Osteoblast (primary cell): ENCODE measurements at places on chromosomes 3 and 15. TPM values are rescaled to one million over a fixed set of nuclear protein-coding genes. Genes with fewer than 3 reads are reported as not detected.

Gene SPESP1
- 2.9 TPM in 2 replicates for total RNA-seq

Gene EFCC1
- total RNA-seq = not detected in 2 replicates

Gene IGSF11
- total RNA-seq = under 0.01 and 0.36 TPM in 2 replicates

Gene TMEM108
- 0.29 and 0.36 TPM in 2 replicates for total RNA-seq

Gene RTP4
- total RNA-seq = 2.7 and 4.0 TPM in 2 replicates

Gene C2CD4B
- total RNA-seq = not detected in 2 replicates

Gene GPR62
- under 0.01 TPM in 1 of 2 replicates, not detected in the other for total RNA-seq

Gene ABI3BP
- 130 and 183 TPM in 2 replicates for total RNA-seq

Gene LIPC
- 1.1 and 2.7 TPM in 2 replicates for total RNA-seq

Gene EFHB
- 0.29 and 1.8 TPM in 2 replicates for total RNA-seq

Gene OXTR
- 2.5 and 6.2 TPM in 2 replicates for total RNA-seq

Gene PATL2
- total RNA-seq = 1.8 and 2.7 TPM in 2 replicates

Gene CCDC33
- total RNA-seq = 0.29 TPM in 1 of 2 replicates, not detected in the other

Gene USP50
- 1.1 and 1.8 TPM in 2 replicates for total RNA-seq

Gene PODXL2
- 0.36 and 0.59 TPM in 2 replicates for total RNA-seq

Gene BRPF1
- 14.1 and 14.5 TPM in 2 replicates for total RNA-seq

DNA sequence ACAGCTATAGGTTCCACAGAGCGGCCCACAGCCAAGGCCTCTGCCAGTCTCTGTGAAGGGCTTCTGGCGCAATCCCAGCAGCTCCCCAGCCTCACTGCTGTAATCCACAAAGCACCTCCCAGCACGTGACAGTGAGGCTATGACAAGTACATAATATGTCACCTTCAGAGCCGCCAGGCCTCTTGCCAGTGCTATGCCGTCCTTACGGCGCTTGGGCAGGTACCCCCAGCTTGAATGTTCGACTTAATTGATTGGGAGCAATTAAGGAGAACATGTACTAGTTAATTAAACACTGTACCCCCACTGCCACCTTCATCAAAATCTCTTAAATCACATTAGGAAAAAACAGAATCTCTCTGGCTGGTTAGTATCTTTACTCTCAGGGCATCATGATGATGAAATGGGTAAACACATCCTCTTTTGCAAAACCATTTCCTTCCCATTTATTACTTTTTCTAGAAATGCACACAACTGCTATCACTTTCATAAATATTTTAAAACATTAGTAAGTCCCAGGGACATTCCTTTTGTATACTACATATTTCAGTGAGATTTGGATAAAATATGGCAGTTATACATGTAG, 169.9 kb downstream of the XXYLT1 start:
- peak; percentile 95 for DNase-seq

- no peak for DNase-seq
These were observed 234.3 kb downstream of the GAP43 start for GRCh38 chr3:115857518-115858136.

- DNase-seq = no peak
These were observed 28.9 kb downstream of the PDE8A start for GRCh38 chr15:85010386-85011159.

GRCh38 chr15:64337761-64338160, 18.2 kb downstream of the CSNK1G1 start:
- DNase-seq = no peak

DNA sequence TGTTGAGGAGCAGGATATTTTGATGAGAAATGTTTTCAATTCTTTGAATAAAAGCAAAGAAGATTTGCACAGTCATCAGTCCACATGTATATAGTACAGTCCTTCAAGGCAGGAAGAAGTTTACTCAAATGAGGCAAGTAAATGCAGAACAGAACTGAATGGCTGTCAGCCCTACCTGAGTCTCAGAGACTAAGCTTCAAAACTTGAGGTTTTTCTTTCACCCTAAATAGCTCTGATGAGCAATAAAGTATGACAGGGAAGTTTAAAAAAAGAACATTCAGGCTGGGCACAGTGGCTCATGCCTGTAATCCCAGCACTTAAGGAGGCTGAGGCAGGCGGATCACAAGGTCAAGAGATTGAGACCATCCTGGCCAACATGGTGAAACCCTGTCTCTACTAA, 232.5 kb downstream of the SUCLG2 start:
- DNase-seq = no peak

DNA sequence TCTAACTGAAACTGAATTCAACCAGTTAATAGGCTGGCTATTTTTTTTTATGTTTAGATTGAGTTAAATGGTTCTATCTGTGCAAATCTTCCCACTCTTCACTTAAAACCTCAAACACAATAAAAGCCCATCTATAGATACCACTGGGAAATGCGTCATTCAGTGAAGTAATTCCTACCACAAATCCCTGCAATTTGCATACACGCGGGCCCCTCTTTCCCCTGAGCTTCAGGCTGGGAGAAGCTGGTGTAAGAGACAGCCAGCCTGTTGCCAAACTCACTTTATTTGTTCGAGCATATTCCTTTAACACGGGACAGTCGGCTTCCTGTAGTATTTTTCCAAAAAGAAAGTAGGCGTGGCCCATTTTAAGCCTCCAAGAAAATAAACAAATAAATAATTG, 26.0 kb upstream of the MCTP2 start:
- no peak for DNase-seq

GRCh38 chr15:90035095-90035839, 34.1 kb downstream of the ZNF710 start:
- DNase-seq = peak; percentile 47

- DNase-seq = no peak
These were observed 86.0 kb upstream of the MFGE8 start for GRCh38 chr15:88998980-88999713.

- DNase-seq = no peak
These were observed 141.3 kb downstream of the P2RY1 start for GRCh38 chr3:152976239-152976638.

DNA sequence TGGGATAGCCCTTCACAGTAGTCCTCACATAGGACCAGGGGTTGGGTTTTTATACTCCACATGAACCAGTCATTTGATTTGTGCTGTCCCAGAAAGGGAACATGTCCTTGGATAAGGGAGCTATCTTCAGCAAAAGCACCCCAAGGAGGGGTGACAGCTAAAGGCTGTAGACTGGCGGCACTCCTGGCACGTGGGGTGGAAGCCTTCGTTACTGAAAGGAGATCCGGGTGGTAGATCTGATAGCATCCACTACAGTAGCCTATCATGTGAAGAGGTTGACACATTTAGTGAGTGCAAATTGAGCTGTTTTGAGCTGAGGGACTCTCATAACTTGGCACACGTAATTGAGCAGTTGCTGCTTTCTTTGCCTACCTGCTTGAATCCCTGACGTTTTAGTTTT, 588.8 kb upstream of the GOLIM4 start:
- DNase-seq = no peak

GRCh38 chr3:43883729-43884396, 193.1 kb downstream of the ABHD5 start:
- DNase-seq = no peak

GRCh38 chr3:153343988-153344782, 182.2 kb downstream of the RAP2B start:
- DNase-seq = no peak

GRCh38 chr3:133734305-133734704, 11.9 kb upstream of the TF start:
- DNase-seq = no peak

- DNase-seq = no peak
These were observed 231.2 kb downstream of the MBNL1 start for GRCh38 chr3:152499791-152500385.

GRCh38 chr3:122331886-122332285, 6.8 kb downstream of the CSTA start:
- DNase-seq = no peak

GRCh38 chr3:160684368-160684740, 7.4 kb downstream of the ARL14 start:
- no peak for DNase-seq

GRCh38 chr15:85737061-85737460, 57.7 kb downstream of the KLHL25 start:
- no peak for DNase-seq

- peak; percentile 69 for DNase-seq
These were observed 22.6 kb downstream of the SH3BP5 start for GRCh38 chr3:15309662-15310335.

DNA sequence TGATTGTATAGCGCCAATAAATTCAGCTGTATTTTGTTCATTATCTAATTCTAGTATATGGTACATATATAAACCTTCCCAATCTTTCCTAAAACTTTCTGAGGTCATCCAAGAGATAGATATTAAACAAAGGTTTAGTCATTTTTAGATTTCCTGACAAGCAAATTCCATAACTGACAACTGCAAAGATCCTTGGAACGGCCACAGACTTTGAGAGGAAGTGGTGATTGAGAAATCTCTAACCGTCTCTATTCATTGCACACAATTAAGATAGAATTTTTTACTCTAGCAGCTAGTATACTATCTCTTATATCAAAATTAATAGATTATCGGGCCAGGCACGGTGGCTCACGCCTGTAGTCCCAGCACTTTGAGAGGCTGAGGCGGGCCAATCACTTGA, 4.7 kb downstream of the CSNK1G1 start:
- DNase-seq = peak; percentile 19

DNA sequence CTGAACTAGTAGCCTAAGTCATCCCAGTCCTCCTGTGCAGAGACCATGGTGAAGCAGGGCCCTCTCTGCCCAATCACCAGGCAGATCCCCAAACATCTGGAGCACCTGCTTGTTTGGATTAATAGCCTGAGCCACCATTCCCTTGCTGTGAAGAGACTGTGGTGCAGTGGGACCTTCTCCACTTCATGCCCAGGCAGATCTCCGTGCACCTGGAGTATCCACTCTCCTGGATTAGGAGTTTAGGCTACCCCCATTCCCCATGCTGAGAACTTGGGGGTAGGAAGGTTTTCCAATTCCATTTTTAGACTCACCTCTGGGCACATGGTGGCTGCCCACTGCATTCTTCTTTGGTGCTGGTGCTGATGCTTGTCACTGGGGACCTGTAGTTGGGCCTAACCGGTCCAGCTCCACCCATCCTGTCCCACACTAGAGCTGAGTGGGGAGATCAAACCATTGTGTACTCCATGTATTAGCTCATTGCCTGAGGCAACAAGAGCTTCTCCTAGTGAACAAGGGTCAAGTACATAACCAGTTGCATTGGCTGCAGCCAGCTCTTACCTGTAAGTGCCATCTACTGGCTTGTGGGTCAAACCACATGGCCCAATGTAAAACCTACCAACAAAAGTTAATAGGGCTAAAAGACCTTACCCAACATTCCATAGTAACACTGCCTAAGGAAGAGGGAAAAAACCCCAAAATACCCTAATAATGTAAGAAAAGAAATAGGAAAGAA, 382.5 kb upstream of the CBLB start:
- DNase-seq = peak; percentile 42

DNA sequence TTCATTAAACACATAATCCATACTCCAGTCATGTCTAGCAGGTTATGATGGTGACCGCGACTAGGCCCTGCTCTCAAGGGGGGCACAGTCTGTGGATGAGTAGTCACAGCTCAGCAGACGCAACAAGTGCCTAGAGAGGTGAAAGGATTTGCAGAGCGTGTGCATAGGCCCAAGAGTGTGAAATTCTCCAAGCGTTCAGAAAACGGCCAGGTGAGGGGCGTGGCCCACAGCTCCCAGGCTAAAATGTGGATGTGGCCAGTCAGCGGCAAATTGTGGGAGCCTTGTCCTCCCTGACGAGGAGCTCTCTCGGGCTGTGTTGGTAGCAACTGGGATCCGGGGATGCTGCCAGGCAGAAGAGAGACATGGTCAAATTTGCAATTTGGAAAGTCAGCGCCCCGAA, 46.4 kb upstream of the TSEN2 start:
- no peak for DNase-seq

DNA sequence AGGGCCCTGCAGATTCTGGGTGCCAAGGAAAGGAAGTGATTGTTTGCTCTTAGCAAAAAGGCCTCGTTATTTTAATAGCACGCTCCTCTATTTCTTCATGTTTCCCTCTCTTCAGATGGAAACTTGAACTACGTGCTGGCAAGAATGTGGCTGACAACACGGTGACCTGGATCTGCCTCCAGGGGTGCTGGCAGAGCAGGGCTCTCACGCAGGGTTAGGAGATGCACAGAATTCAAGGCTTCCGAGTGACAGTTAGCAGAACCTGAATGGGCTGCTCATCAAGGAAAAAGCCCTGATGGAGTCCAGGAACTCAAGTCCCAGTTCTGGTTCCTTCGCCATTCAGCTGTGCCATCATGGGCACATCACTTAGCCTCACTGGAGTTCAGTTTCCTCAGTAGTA, 22.7 kb downstream of the CYP19A1 start:
- no peak for DNase-seq

DNA sequence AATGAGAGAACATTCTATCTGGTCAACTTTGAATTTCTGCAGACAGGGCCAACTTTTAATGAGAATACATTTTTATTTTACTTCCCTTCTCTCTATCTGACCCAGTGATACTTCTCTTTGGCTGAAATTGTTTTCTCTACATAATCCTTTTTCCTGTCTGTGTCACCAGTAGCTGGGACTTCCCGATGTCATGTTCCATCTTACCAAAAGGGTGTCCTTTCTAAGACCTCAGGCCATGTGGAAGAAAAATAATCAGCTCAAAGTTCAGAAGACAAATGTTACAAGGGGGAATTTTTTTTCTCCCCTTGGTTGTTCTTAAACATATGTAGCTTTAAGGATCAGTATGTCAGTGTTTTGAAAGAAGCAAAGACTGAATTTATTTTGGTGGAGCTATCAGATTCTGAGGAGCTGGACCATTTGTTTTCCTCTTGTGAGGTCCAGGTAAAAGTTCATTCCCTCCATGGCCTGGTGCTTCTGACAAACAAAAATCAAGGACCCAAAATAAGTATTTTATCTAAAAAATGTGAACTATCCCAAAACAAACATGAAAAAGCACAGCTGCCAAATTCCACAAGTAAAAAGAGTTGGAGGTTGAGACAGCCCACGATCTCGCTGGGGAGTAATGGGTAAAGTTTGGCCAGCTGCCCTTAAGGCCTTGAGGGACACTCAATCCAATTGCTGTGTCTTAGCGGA, 859.4 kb upstream of the NR2F2 start:
- no peak for DNase-seq

GRCh38 chr3:89314454-89315098, 207.2 kb downstream of the EPHA3 start:
- DNase-seq = peak; percentile 38
